ENCODE measurements at places on chromosomes 6 and 20. TPM values are rescaled to one million over a fixed set of nuclear protein-coding genes. Genes with fewer than 3 reads are reported as not detected.

Gene SLA2
- 0.01 TPM for polyA plus RNA-seq

Gene BMP6
- polyA plus RNA-seq: 0.05 TPM

Gene SPATS1
- not detected for polyA plus RNA-seq

Gene POU3F2
- polyA plus RNA-seq: not detected

Gene CYP21A2
- polyA plus RNA-seq: 0.04 TPM

Gene PSORS1C1
- polyA plus RNA-seq: 9.4 TPM

Gene HRH3
- polyA plus RNA-seq: not detected

Gene ENPP5
- polyA plus RNA-seq: 0.07 TPM

Gene CALHM4
- 0.57 TPM for polyA plus RNA-seq

- DNase-seq: no peak
Observed at GRCh38 chr6:82038631-82039030, 208.9 kb downstream of the IBTK start.

GRCh38 chr20:21235484-21236445 is 67.4 kb upstream of the XRN2 start:
- no peak for DNase-seq

- DNase-seq: no peak
Observed at GRCh38 chr6:160882791-160883279, 108.7 kb upstream of the MAP3K4 start.

GRCh38 chr6:122677406-122677805 is 67.2 kb downstream of the PKIB start:
- DNase-seq: no peak

GRCh38 chr6:136371959-136372358 is 82.3 kb upstream of the BCLAF1 start:
- DNase-seq: no peak

DNA sequence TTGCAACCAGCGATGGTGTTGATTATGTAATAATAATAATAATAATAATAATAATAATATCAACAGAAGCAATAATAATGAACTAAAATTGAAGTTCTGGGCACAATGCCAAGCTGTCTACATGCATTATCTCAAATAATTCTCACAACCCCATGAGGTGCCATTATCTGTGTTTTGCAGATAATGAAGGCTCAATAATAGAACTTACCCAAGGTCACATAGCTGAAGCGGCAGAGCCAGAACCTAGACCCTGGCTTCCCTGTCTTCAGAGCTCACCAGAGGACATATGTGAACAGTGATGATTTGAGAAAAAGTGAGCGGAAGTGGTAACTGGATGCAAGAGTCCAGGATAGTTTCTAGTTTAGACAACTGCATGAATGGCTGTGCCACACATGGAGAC is 91.0 kb downstream of the HIVEP1 start:
- no peak for DNase-seq

DNA sequence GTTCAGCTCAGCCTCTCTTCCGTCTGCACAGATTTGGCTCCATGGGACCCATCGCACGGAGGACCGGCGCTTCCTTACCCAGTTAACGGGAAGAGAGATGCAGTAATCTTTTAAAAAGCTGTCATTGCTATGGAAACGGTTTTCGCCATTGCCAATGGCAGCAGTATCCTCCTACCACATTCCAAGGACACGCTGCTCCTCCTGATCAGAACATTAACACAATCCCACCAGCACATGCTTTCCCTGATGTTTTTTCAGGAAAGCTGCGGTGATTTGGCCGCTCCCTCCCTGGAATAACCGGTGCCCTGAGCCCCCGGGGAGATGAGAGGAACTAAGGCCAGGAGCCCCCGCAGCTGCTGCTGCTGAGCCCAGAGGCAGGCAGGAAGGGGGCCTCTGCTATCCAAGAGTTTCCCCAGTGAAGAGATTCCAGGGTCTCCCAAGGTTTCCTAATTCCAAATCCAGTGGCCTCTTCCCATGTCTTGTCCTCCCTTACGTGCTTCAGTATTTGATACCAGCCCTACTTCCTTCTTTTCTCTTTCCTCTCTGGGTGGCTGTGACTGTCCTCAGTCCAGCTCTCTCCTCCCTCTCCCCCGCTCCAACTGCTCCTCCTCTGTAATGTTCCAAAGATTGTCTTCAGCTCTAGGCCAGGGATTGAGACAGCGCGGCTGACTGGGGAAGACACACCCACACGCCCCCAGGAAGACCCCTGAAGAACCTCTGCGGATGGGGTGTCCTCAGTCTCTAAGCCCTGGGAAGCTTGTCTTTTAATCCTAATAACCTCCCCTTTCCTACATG is 2.6 kb downstream of the BNIP5 start:
- DNase-seq: no peak

DNA sequence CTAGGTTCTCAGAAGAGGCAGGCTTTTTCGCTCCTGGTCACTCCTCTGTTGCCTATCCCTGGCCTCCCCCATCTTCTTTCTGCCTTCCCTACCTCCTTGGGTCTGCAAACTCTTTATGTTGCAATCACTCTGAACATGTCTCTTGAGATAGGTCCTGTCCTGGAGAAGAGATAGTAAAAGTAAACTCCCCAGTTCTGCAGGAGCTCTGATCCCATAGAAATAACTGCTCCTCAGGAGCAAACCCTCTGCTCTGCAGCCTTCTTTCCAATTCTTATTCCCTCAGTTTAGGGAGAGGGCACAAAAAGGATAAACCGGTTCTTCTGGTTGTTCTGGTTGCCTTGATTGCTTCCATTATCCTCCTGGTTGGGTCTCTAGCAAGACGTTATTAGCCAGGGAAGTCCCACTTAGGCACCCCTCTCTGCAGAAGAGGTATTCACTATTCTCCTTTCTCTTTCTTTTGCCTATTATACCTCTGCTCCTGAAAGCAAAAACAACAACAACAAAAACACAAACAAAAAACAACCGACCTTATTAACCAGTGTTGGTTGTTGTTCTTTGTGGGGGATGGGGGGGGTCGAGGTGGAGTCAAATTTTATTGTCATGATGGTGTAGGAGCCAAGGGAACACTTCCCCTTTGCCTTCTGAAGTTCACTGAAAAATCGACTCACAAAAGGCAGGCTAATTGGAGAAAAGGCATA is 973 bp downstream of the TRIM38 start:
- no peak for DNase-seq

- no peak for DNase-seq
Observed at GRCh38 chr6:148074291-148074690, 268.3 kb upstream of the SASH1 start.

DNA sequence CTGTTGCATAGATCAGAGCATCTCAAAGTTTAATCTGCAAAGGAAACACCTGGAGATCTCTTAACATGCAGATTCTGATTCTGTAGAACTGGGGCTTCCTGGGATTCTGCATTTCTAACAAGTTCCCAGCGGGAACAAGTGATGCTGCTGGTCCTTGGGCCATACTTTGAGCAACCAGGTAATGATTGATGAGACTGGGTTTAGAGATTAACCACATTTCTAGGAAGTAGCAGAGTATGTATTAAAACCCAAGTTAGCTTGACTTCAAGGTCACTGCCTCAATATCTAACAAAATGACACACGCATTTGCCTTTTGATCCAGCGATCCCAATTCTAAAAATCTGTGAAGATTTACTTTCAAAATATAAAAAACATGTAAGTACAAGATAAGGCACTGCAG is 83.0 kb upstream of the DTNBP1 start:
- no peak for DNase-seq

DNA sequence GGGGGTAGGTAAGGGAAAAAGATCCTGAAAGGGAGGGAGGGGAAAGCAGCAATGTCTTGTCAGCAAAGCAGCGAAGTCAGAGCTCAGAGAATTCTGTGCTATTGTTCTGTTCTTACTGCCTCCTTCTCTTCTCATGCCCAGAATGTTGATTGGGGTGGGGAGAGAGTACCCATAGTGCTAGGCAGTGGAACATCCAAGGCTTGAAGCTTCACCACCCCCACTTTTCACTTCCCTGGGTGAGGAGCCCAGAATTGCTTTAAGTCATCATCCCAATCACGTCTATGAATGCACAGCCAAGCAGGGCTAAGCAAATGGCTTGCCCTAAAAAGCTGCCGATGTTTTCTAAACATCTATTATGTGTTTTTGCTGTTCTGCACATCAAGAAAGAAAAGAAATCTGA is 16.5 kb downstream of the REPS1 start:
- no peak for DNase-seq

GRCh38 chr6:126027601-126028000 is 41.3 kb downstream of the TRMT11 start:
- no peak for DNase-seq

GRCh38 chr6:65776332-65776731 is 69.3 kb upstream of the EYS start:
- no peak for DNase-seq

GRCh38 chr20:40738976-40739375 is 49.9 kb upstream of the MAFB start:
- DNase-seq: no peak

- no peak for DNase-seq
Observed at GRCh38 chr6:108739496-108740330, 108.5 kb upstream of the ARMC2 start.

GRCh38 chr20:59071216-59071615 is 28.6 kb upstream of the PRELID3B start:
- no peak for DNase-seq

GRCh38 chr20:7856756-7857155 is 83.5 kb downstream of the HAO1 start:
- peak; percentile 67 for DNase-seq

- DNase-seq: no peak
Observed at GRCh38 chr20:37749218-37749617, 55.4 kb downstream of the CTNNBL1 start.

DNA sequence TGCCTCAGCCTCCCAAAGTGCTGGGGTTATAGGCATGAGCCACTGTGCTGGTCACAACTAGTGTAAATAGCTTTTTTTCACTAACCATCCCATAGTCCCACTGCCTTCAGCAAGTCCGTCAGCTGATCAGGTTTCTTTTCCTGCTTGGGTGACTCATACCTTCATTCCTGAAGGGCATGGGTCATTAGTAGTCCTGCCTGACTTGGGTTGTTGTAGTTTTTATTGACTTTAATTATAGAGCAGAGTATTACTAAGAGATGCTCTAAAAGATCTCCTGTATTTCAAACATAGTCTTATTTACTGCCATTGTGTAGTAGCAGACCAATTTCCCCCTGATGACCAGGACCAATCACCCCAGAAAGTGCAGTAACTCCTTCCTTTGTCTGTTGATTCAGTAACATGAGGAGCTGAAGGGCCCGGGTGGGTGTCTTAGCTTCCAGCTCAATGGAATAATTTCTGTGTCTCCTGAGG is 25.8 kb downstream of the HLA-C start:
- DNase-seq: peak; percentile 40

- DNase-seq: no peak
Observed at GRCh38 chr20:31484001-31484400, 8.9 kb downstream of the REM1 start.

DNA sequence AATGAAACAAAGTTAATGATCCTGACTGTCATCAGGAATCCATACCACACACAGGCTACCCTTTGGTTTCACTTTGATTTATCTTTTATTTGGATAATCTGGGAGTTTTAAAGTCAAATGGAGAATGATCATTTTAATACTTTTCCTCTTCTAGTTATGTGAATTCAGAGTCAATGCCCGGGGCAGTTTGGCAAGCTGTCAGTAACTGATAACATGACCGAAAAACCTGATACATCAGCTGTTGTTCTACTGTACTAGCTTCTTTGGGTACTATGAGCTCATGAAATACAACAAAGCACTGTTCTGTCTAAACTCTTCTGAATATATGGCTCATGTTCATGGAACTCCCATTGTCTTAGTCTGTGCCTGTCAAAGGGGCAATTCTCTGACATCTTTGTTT is 30.2 kb downstream of the KLHL31 start:
- no peak for DNase-seq

DNA sequence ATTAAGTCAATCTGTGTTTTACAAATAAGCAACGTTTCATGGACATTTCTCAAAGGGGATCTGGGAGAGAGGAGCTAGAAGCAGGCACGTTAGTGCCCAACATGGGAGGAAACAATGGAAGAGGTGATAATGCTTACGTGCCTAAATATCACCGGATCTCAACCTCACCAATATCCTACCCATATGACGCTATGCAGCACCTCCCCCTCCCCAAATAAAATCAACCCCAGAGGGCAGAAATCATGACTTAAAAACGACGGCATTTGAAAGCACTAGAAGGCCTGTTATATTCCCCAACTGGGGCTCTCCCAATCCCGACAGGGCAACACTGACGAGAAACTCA is 425 bp downstream of the HBS1L start:
- no peak for DNase-seq

DNA sequence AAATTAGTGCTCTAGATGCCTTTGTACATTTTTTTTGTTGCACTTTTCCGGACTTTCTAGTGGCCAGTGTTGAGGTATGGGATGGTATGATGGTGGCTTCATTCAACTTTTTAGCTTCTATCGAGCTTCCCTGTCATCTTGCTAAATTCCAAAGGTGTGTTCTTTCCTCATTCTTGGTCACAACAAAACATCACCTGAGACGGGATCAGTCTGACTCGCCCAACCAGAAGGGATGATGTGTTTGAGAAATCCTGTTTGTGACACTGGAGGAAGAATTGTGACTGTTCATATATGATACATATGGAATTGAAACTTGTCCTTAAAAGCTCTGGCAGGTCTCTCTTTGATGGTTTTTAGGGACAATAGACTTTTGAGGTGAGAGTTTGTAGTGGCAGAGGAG is 33.8 kb downstream of the KCNS1 start:
- no peak for DNase-seq

DNA sequence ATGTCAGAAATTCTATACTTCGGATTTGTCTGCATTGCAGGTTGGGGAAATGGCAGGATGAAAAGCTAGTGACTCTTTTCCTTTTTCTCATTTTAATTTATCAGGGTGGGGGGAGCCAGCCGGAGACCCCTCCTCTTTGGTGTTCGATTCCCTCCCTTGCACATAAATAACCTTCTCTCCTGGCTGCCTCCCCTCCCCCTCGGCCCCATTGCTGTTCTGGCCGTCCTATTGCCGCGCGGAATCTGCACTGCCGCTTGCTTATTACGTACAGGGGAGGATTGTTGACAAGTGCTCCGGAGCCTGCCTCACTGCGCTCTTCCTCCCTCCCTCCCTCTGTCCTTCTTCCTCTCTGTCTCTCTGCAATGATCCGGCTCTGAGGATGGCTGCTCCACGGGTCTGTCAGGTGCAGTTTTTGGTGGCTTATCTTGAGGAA is 154.7 kb downstream of the JARID2 start:
- no peak for DNase-seq

- no peak for DNase-seq
Observed at GRCh38 chr20:45965169-45966002, 6.6 kb downstream of the ZNF335 start.

Data from keratinocyte (primary cell).